Stomach (tissue), 19 donors: ENCODE measurements at places on chromosomes 12 and 14. TPM values are rescaled to one million over a fixed set of nuclear protein-coding genes. Genes with fewer than 3 reads are reported as not detected.

DNA sequence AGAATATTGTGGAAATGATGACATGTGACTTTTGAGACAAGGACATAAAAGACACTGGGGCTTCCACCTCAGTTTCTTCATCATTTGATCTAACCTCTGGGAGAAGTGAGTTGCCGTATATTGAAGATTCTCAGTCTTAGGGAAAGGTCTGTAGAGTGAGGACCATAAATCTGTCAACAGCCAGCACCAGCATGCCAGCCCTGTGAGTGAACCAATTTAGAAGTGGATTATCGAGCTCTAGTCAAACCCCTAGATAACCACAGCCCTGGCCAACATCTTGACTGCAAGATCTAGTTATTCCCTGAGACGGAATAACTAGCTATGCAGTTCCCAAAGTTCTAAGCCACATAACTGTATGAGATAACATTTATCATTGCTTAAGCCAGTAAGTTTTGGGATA is 108.8 kb upstream of the PTPRR start:
- DNase-seq: no peak

GRCh38 chr12:15669256-15669948 is 119.8 kb downstream of the EPS8 start:
- no peak for DNase-seq

- no peak for DNase-seq
Observed at GRCh38 chr12:122167356-122167925, 6.6 kb downstream of the IL31 start.

DNA sequence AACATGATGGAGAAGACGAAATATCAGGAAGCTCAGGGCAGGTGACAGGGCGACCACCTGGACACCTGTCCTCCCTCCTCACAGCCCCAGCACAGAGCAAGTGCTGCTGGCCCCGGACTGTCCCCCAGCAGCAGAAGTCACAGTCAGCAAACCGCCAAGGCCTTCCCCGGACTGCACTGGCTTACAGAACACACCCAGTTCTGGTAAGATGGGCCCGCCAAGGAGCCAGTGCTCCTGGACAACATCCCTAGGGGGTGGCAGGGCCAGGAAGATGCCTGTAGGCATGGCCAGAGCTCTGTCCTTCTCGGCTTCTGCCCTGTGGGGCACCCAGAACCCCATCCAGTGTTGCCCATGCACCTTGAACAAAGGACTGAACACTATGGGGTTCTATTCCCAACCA is 77.9 kb downstream of the BCL11B start:
- DNase-seq: no peak

The IFNG-AS1 gene
- total RNA-seq: not detected

The NEUROD4 gene
- not detected for total RNA-seq

The SMIM41 gene
- 7.8 TPM for total RNA-seq

The RNASE1 gene
- 51.6 TPM for total RNA-seq

The NANOG gene
- 0.18 TPM for total RNA-seq
